Omental fat pad (tissue), 4 donors: ENCODE measurements at places on chromosomes 16 and 17. TPM values are rescaled to one million over a fixed set of nuclear protein-coding genes. Genes with fewer than 3 reads are reported as not detected.

ERBB2 gene
- 13.8 TPM for total RNA-seq

SLC38A8 gene
- total RNA-seq: not detected

KRTAP3-2 gene
- total RNA-seq: not detected

TMEM88 gene
- 20.2 TPM for total RNA-seq

CRHR1 gene
- not detected for total RNA-seq

WFIKKN2 gene
- not detected for total RNA-seq

PPP1R27 gene
- 0.65 TPM for total RNA-seq

TPSD1 gene
- not detected for total RNA-seq

TMEM238L gene
- total RNA-seq: not detected

SMIM22 gene
- not detected for total RNA-seq

ZFP90 gene
- total RNA-seq: 12.8 TPM

DOC2A gene
- total RNA-seq: 0.95 TPM

FBXO39 gene
- 0.75 TPM for total RNA-seq

NOXO1 gene
- not detected for total RNA-seq

ZFP3 gene
- total RNA-seq: 4.0 TPM

ABCC12 gene
- total RNA-seq: not detected

C1QBP gene
- total RNA-seq: 92.2 TPM

GAS2L2 gene
- 0.82 TPM for total RNA-seq

ITGAD gene
- 0.36 TPM for total RNA-seq

MYH3 gene
- total RNA-seq: 2.3 TPM
